K562 (cell line): ENCODE measurements at places on chromosomes 6 and 20. TPM values are rescaled to one million over a fixed set of nuclear protein-coding genes. Genes with fewer than 3 reads are reported as not detected.

DNA sequence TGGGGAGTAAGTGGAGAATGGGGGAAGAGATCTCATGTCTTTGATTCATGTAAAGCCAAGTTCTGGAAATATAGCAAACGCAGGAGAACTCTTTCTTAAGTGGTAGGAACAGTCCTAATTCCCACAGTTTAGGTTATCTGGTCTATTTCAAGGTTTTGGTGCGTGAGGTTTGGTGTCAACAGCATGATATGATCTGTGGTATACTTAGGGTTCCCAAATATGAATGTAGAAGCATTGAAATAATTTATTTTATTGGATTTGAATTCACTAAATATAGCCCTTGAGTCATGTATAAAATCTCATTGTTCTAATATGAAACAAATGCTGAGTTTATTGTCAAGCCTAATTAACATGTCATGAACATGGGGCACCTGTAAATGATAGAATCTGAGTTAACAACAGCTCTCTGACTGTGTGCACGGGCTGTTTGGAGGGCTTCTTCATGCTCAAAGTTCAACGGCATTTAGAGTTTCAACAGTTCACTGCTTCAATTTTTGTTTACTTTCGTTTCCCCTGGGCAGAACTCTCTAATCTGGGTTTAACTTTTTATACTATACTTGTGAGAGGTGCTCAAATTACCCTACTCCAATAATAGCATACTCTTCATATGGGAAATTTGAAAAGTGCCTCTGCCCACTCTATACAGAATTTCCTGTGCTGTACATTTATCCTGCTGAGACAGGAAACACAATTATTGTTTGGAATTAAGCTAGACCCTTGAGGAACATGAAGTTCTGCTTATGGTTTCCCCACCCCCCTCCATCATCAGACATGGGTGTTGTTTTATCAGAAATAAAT, 236.3 kb upstream of the ZNF217 start:
- no peaks in the 10 kb centered on the region for H3K36me3 ChIP-seq
- DNase-seq = no peak
- H3K4me3 ChIP-seq = peak overlapping the region; percentile 4; the same call in 1 of the 2 replicates
- no peaks in the 10 kb centered on the region for H3K4me1 ChIP-seq
- H3K27me3 ChIP-seq = no peaks in the 10 kb centered on the region

The GSTA5 gene
- not detected in 2 replicates for total RNA-seq

- DNase-seq = no peak
- H3K4me1 ChIP-seq = peaks cover 3% of the 10 kb centered on the region
- no peak overlapping the region for H3K27ac ChIP-seq
- H3K27me3 ChIP-seq = peaks cover 20% of the 10 kb centered on the region
- H3K4me3 ChIP-seq = no peak overlapping the region
Measured at GRCh38 chr6:125742464-125743120, 6.8 kb upstream of the HEY2 start.

The NEURL2 gene
- 1.2 and 1.9 TPM in 2 replicates for total RNA-seq

The CHRNA4 gene
- 0.02 TPM in 1 of 2 replicates, not detected in the other for total RNA-seq

- H3K4me3 ChIP-seq = peak overlapping the region; percentile 63
- peaks cover 26% of the 10 kb centered on the region; the same call in 2 of the 3 replicates for H3K36me3 ChIP-seq
- H3K27me3 ChIP-seq = no peaks in the 10 kb centered on the region
- H3K27ac ChIP-seq = peak overlapping the region; percentile 99
- H3K4me1 ChIP-seq = peaks cover 37% of the 10 kb centered on the region
- DNase-seq = no peak
Measured at GRCh38 chr20:23361119-23361475, 885 bp upstream of the GZF1 start.

GRCh38 chr6:106684011-106684410, 54.6 kb downstream of the QRSL1 start:
- H3K4me3 ChIP-seq = no peak overlapping the region
- DNase-seq = no peak
- no peaks in the 10 kb centered on the region for H3K4me1 ChIP-seq

- DNase-seq = peak; percentile 96
- peak overlapping the region; percentile 87 for H3K27ac ChIP-seq
- H3K4me1 ChIP-seq = peaks cover 9% of the 10 kb centered on the region; the same call in 2 of the 3 replicates
- peak overlapping the region; percentile 80 for H3K4me3 ChIP-seq
Measured at GRCh38 chr6:134174672-134175531, 122.5 kb upstream of the SLC2A12 start.

DNA sequence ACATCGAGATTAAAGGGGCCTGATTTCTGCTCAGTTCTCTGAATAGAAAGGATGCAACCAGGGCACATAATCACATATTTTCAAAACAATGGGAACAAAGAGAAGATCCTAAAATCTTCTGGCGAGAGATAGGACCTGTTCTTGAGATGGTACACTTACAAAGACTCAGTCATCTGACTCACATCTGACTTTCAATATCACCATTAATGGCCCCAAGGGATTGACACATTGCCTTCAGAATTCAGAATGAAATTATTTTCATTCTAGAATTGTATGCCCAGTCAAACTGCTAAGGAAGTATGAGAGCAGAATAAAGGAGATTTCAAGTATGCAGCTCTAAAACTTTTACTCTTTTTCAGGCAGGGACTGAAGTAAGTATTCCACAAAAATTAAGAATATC, 240.7 kb upstream of the POU3F2 start:
- no peaks in the 10 kb centered on the region for H3K36me3 ChIP-seq
- H3K4me3 ChIP-seq = no peak overlapping the region
- no peak overlapping the region for H3K27ac ChIP-seq
- no peaks in the 10 kb centered on the region for H3K4me1 ChIP-seq
- no peaks in the 10 kb centered on the region for H3K27me3 ChIP-seq

DNA sequence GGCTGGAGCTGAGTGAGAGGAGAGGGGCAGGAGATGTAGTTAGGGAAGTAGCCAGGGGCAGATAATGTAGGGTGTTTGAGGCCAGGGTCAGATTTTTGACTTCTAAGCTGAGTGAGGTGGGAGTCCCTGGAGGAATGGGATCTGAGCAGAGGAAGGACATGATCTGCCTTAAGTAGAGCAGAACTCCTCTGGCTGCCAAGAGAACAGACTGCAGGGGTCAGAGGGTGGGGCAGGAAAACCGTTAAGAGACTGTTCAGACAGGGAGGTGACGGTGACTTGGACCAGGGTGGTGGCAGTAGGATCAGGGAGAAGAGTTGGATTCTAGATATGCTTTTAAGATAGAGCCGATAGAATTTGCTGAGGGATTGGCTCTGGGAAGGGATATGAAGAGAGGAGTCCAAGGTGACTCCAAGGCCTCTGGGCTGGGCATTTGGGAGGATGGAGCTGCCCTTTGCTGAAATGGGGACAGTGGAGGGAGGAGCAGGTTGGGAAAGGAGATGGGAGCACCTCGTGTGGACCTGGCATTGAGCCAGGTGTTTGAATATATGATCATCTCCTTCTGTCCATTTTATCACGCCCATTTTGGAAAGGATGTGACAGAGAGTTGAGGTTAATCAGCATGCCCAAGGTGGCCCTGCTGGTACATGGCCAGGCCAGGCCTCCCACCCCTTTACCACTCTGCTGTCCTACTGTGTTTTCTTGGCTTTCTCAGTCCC, 18.8 kb downstream of the EYA2 start:
- no peak for DNase-seq
- H3K4me1 ChIP-seq = no peaks in the 10 kb centered on the region
- H3K27me3 ChIP-seq = peaks cover 39% of the 10 kb centered on the region
- no peak overlapping the region for H3K27ac ChIP-seq
- H3K4me3 ChIP-seq = no peak overlapping the region
- H3K36me3 ChIP-seq = no peaks in the 10 kb centered on the region

DNA sequence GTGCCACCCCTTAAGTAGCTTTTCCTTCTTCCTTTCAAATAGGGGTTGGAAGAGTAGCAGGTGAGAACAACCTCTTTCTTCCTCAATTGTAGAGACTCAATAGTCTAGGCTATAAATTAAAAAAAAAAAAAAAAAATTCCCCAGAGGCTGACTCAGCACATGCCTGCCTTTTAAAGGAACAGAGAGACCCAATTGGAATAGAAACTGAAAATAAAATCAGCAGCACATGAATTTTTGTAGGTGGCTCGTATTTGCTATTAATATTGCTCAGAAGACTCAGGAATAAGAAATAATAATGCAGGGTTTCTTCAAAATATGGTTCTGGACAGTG, 19.3 kb downstream of the TOP1 start:
- no peak for DNase-seq
- H3K4me3 ChIP-seq = no peak overlapping the region
- H3K27me3 ChIP-seq = no peaks in the 10 kb centered on the region
- peaks cover 21% of the 10 kb centered on the region for H3K4me1 ChIP-seq
- H3K27ac ChIP-seq = peak overlapping the region; percentile 82

DNA sequence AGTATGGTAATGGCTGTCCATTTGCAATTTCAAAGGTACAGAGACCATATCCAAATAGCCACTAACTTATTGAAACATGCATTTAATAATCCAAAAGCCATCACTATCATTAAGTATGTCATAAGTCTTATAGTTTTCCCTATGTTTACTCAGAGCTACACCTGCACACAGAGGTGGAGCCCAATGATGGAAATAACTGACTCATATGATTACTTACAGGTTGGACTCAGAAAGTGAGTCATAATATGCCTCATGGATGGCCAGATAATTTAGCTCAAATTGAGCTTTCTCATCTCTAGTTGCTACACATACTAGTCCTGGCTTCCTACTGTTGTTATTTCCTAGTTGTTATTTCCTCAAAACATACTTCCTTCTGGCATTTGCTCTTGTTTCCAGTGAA, 104.4 kb upstream of the KHDRBS2 start:
- H3K4me3 ChIP-seq = no peak overlapping the region
- no peaks in the 10 kb centered on the region for H3K27me3 ChIP-seq
- DNase-seq = no peak

The RGS17 gene
- not detected in 2 replicates for total RNA-seq

The SNAI1 gene
- total RNA-seq = 10.7 and 13.4 TPM in 2 replicates

DNA sequence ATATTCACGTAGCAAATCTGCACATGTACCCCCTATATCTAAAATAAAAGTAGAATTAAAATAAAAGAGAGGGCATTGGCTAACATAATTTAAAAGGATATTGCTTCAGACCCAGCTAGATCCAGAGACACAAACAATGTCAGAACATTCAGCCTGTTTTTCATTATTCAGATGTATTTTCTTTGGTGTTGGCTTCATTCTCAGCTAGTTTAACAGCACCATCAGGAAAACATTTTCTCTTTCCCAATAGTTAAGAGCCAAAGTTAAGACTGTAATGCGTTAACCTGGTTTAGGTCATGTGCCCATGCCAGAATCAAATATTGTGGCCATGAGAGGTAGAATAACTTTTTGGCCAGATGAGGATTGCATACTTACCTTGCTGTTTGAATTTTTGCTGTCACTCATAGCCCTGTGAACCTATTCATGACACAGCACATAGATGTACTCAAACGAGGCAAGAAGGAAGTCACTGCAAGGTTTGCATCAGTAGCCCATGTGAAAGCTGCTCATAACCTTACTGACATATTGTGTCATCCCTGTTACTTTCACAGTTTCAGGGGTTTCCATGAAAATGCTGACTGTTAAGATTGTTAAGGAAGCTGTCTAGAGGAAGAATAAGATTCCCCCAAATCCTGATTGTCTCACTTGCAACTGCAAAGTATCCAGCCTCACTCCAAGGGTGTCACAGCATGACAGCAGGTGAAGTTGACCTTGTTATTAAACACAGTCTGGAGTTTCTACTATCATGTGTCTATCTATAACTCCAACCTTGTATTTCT, 233.1 kb downstream of the PACRG start:
- DNase-seq = no peak
- H3K27me3 ChIP-seq = no peaks in the 10 kb centered on the region
- H3K36me3 ChIP-seq = no peaks in the 10 kb centered on the region
- no peak overlapping the region for H3K27ac ChIP-seq

GRCh38 chr6:116349216-116349615, 21.5 kb upstream of the DSE start:
- no peaks in the 10 kb centered on the region for H3K4me1 ChIP-seq
- no peaks in the 10 kb centered on the region for H3K27me3 ChIP-seq
- no peak for DNase-seq
- H3K4me3 ChIP-seq = no peak overlapping the region

- no peak for DNase-seq
- no peak overlapping the region for H3K4me3 ChIP-seq
- no peaks in the 10 kb centered on the region for H3K27me3 ChIP-seq
- H3K27ac ChIP-seq = no peak overlapping the region
Measured at GRCh38 chr20:42461965-42462593, 727.6 kb downstream of the PTPRT start.

- H3K36me3 ChIP-seq = no peaks in the 10 kb centered on the region
- no peak for DNase-seq
- peaks cover 6% of the 10 kb centered on the region; the same call in 2 of the 3 replicates for H3K27me3 ChIP-seq
- H3K4me1 ChIP-seq = no peaks in the 10 kb centered on the region
- H3K27ac ChIP-seq = no peak overlapping the region
Measured at GRCh38 chr20:44057698-44058675, 129.0 kb downstream of the JPH2 start.

- H3K27ac ChIP-seq = no peak overlapping the region
- H3K4me3 ChIP-seq = no peak overlapping the region
- H3K36me3 ChIP-seq = no peaks in the 10 kb centered on the region
- H3K27me3 ChIP-seq = no peaks in the 10 kb centered on the region
- peak; percentile 43 for DNase-seq
Measured at GRCh38 chr6:31079656-31080261, 32.6 kb downstream of the C6orf15 start.

DNA sequence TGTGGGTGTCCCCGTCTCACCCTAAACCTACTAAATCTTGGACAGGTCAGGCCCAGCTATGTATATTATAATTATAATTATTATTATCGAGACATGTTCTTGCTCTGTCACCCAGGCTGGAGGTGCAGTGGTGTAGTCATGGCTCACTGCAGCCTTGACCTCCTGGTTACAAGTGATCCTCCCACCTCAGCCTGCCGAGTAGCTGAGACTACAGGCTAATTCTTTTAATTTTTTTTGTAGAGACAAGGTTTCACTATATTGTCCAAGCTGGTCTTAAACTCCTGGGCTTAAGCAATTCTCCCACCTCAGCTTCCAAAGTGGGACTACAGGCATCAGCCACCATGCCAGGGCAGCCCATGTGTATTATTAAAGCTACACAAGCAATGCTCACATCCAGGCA, 10.5 kb downstream of the ADGRF1 start:
- no peak overlapping the region for H3K27ac ChIP-seq
- H3K4me3 ChIP-seq = no peak overlapping the region
- no peaks in the 10 kb centered on the region for H3K36me3 ChIP-seq
- H3K4me1 ChIP-seq = no peaks in the 10 kb centered on the region
- DNase-seq = no peak

- no peak overlapping the region for H3K4me3 ChIP-seq
- H3K36me3 ChIP-seq = no peaks in the 10 kb centered on the region
- no peak overlapping the region for H3K27ac ChIP-seq
- H3K27me3 ChIP-seq = peaks cover 4% of the 10 kb centered on the region; the same call in 1 of the 2 replicates
- H3K4me1 ChIP-seq = no peaks in the 10 kb centered on the region
Measured at GRCh38 chr20:39295301-39295700, 333.2 kb downstream of the DHX35 start.
